T-helper 9 cell (primary cell): ENCODE measurements at places on chromosomes 2 and 18.

DNA sequence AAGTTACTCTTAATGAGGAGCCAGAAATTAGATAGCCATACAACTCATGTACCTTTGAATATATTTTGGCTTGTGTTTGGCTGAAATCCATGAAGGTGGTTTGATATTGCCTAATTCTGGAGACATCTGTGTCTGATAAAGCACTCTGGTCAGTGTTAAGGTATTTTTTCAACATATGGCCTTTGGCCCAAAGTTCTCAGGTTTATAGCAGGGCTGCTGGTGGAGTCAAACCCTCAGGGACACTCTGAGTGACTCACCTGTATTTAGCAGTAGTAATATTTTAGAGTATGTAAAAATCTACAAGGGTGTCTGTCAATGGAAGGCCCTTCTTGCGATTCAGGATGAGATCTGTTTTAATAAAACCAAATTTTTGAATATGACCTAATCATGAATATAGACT, 666.5 kb downstream of the SLC4A3 start:
- no peak for DNase-seq

DNA sequence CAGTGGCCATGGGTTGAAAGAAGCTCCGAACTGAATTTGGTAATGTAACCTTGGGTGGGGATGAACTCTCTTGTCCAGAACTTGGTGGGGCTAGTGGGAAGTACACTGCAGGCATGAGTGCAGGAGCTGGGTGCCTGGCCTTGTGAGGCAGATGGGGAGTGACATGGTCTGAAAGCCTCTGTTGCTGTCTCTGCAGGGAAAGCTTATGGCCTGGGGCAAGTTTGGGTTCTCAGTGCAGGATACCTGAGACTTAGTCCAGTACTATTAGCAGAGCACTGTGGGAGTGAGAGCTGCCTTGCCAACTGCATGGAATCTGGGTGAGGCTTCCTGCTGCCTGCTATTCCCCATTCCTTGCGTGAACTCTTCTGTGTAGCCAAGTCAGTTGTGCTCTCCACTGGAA, 1620.9 kb upstream of the NXPH2 start:
- no peak for DNase-seq

GRCh38 chr18:76791106-76791505, 31.3 kb upstream of the ZNF236 start:
- no peak for DNase-seq

GRCh38 chr2:7904319-7904718, 777.5 kb upstream of the ID2 start:
- DNase-seq: no peak

GRCh38 chr2:148875387-148876051, 492 bp downstream of the KIF5C start:
- peak; percentile 13 for DNase-seq

DNA sequence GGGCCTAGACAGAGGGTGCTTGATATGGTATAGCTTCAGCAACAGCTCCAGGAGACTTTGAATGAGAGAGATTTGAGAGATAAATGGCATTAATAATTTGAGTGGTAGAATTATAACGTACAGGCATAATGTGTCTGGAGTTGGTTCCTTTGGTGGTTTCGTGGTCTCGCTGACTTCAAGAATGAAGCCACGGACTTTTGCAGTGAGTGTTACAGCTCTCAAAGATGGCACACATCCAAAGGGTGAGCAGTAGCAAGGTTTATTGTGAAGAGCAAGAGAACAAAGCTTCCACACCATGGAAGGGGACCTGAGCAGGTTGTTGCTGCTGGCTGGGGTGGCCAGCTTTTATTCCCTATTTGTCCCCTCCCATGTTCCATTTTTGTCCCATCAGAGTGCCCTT, 23.1 kb downstream of the PDCD1 start:
- no peak for DNase-seq

- no peak for DNase-seq
Measured at GRCh38 chr18:37299471-37300304, 265.9 kb downstream of the CELF4 start.

- no peak for DNase-seq
Measured at GRCh38 chr18:44579028-44579702, 101.5 kb upstream of the SETBP1 start.

- DNase-seq: no peak
Measured at GRCh38 chr2:78304678-78305077, 720.8 kb upstream of the REG3G start.

GRCh38 chr18:38951633-38952032, 1386.0 kb upstream of the CELF4 start:
- DNase-seq: no peak

- DNase-seq: no peak
Measured at GRCh38 chr2:152336119-152336853, 1.3 kb downstream of the FMNL2 start.

GRCh38 chr18:61921621-61922235, 28.9 kb upstream of the RNF152 start:
- no peak for DNase-seq

DNA sequence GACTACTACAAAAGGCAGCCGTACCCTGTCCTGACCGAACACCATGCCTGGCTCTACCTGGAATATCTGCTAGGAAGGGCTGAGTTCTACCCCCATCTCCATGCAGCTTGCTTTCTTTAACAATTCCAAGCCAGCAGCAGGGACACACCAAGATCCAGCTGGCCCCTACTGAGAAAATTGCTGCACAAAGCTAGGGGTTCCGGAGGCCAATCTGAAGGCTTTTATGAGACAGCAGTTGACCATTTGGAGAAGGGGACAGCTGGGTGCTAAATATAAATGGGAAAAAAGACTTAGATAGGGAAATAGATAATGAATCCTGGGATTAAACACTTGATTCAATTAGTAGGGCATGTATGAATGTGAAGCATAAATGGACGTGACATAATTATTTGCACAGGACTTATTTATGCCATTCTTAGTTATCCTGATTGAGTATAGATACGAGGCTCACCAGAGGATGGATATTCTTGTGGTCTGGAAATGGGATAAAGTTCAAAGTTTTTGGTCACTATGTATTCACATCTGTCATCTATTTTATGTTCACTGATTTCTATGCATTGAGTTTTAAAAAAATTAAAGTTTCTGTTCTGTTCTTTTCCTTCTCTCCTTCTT, 204.0 kb downstream of the ZNF521 start:
- DNase-seq: no peak

DNA sequence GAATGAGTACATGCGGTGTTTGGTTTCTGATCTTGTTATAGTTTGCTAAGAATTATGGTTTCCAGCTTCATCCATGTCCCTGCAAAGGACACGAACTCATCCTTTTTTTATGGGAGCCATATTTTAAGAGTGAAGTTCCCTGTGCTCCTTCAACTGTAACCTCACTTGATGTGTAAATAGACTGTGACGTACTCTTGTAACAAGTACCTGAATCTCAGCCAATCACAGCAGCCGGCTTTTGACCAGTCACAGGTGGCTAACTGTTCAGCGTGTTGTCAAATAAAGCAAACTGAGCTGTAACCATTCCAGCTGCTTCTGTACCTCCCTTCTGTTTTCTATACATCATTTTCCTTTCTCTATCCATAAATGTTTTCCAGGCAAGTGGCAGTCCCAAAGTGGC, 774.3 kb upstream of the HS6ST1 start:
- no peak for DNase-seq

DNA sequence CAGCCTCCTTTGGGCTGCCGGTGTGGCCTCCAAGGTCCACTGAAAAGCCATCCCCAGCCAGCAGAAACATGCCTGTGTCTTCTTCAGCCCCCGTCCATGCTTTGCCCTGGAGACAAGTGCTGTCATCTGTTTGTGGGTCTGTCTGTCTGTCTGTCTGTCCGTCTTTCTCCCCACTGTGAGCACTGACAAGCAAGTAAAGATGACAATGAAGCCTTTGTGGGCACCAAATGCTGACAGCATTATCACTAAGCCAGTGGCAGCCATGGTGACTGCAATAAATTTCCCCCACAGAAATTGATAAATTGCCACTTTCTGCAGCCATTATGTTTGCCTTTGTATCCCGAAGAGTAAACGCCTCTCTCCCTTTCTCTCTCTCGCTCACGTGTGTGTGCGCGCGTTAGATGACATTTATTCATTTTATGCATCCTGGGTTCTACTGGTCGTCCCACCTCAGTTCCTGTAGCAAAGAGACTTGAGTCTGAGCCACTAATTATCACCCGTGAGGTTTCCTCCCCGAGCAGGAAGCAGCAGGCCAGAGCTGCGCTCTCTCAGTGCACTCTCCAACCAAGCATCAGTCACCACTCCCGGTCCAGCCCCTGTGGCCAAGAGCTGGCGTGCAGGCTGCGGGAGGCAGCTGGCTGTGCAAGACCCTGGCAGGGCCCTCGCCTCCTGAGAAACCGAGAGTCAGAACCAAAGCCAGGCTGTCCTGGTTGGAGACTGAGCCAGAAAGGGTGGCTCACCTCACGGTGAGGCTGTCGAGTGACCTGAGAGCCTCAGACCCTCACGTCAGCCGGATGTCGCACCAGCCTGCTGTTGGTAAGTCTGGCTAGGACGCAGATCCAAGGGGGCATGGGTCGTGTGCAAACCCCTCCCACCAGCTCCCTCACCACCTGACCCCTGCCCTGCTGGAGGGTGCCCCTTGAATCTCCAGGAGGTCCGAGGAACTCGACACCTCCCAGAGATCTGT, 6.9 kb downstream of the STEAP3 start:
- DNase-seq: no peak

DNA sequence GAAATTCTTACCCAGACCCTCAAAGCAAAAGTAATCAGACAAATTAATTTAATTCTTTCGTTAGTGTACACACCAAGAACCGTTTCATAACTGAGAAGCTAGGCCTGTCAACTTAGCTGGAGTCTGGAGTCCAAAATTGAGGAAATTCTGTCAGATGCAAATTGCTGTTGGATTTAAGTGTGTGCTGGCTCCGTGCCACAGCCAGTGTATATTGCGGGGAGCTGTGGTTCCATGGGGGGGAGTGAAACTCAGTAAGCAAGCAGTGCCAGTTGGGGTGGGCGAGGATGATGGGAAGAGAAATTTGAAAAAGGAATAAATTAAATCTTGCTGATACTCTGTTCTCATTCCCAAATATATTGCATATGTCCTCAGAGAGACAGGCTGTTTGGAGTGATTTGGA, 4.0 kb downstream of the ARPC2 start:
- DNase-seq: no peak

DNA sequence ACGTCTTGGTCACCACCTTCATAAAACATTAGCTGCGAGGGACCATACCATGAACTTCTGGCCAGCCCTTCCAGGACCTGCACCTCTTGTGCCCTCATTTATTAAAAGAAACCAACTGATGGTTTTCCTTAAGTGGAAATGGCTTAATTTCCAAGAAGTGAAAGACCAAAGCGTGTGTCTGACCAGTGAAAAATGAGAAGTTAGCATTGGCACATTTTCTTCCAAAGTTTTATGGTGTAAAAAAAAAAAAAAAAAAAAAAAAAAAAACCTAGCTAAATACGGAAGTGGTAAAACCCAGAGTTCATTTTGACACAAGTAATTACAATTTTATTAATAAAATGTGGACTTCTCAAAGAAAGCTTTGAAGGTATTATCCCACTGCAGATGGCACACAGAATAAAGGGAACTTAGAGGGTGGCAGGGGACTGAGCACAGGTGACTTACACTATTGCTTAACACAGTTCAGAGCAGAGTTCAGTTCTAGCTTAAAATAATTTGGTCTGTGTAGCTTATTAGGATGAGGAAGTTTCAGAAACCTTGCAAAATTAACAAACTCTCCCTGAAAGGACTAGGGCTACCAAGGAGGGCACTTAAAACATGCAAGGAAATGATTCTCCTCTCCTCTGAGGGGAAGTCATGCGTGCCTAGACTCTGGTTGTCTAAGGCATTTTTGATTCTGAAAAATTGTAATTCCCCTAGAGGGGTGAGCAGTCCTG, 42.2 kb upstream of the EPG5 start:
- DNase-seq: no peak

GRCh38 chr18:46393230-46393629, 263.8 kb downstream of the LOXHD1 start:
- no peak for DNase-seq

DNA sequence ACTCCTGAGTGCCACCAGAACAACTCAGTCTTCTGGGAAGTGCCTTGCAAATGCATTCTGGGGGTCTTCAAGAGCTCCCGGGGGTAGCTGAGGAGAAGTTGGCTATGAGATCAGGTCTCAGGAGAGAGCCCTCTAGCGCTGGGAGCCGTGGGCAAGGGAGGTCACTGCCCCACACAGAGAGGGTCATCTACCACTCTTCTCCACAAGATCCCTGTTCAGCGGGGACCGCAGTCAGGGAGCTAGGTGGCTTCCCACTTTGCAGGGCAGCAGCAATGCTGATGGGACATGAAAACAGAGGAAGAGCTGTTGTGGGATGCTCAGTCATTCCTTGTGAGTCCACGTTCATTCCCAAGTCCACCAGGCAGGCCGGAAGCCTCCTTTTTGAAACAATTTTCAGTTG, 66.6 kb downstream of the ACKR3 start:
- DNase-seq: no peak
